Stimulated activated CD8-positive, alpha-beta memory T cell treated with anti-CD3 and anti-CD28 coated beads, Interleukin-15, amount 100 ng/mL, for 4 hours (primary cell): ENCODE measurements at places on chromosomes 13 and 19.

GRCh38 chr19:52522551-52522950 lies 4.9 kb upstream of the ZNF808 start:
- no peak for DNase-seq

DNA sequence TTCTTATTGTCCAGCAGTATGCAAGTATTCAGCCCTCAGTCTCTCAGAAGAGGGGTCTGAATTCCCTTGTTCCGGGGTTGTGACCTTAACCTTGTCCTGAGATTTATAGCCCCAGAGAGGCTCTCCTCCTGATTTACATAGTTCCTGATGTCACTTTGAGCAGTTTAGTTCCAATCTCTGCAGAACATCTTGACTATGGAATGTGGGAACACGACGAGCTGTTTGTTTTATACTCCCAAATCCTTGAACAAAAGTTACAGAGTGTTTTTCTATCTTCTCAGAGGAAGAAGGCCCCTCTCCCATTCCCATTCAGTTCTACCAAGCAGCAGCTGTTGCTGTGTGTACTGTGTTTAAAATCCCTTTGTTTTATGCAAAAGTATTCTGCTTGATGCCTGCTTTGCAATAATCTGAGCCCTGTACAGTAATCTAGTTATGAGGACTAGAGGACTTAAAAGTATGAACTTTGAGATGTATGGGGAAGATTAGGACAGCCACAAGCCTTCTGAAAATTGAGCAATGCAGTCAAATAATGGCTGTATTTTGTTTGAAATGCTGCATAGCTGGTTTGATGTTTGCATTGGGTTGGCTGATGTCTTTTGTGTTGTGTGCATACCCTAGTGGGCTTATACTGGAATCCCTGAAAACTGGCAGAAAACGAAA lies 74.7 kb downstream of the KL start:
- DNase-seq = no peak

GRCh38 chr13:43022934-43023288 lies 475 bp upstream of the DNAJC15 start:
- DNase-seq = no peak

DNA sequence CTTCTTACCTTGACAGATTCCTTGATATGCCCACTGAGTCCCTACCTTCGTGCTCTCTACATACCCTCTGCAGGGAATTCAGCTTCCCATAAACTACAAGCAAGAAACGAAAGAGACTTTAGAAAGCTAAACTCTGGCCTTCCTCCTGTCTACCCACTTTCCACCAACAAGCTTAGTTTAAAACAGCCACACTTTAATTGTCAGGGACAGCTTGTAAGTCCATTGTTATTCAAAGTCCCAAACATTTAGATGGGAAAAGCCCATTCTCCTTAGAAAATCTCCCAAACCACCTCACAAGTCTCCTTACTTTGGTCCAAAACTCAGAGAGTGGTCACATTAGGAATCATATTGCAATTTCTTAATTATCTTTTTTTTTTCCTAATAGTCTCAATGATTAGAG lies 2695.8 kb downstream of the PCDH9 start:
- no peak for DNase-seq

- DNase-seq = no peak
Observed at GRCh38 chr19:40380199-40381037, 9.6 kb downstream of the HIPK4 start.

DNA sequence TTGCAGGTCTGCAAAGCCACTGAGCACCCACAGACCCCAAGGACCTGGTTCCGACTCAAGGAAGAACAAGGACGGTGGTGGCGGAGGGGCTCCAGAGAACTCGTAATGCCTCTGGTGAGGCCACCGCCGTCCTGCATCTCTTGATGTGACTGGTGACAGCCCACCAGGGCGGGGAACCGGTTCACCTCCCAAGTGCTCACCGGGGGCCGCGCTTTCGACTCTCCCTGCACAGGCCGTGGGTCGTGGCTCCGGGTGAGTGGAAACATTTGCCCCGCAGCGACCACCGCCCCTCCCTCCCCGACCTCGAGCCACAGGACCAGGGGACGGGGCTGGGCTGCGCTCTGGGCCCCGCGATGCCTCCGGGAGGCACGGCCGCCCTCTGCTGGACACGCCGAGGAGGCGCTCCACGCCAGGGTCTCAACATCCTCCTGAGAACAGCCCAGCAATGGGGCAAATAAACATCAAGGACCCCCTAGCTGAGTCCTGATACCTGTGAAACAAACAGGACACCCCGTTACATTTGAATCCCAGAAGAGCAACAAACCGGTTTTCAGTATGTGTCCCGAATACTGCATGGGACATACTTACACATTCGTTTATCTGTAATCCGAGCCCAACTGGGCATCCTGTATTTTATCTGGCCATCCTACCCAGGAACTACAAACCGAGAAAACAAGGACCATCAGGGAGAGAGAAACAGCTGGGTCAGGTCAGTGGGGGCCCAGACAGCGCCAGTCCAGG lies 3.9 kb upstream of the PLPP2 start:
- DNase-seq = no peak

- DNase-seq = no peak
Observed at GRCh38 chr13:50843257-50844083, at the start of gene DLEU7. TSS of gene DLEU7 (minus strand) at chr13:50843692. CDS start at chr13:50843646, 46 bp downstream.

DNA sequence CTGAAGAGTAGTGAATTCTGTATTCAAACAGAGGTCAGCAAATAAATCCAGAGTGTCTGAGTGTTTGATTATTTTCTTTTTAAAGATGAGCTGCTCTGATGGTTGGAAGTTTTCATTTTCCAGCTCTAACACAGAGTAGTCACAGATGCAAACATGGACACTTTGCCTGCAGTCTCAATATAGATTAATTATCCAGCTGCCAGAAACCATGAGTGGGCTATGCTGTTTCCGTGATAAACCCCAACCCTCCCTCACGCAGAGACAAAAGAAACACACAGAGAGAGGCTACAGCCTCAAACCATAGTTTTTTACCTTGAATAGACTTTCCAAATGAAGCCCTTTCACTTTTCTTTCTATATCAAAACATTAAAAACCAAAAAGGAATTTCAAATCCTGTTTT lies 884.7 kb downstream of the DIAPH3 start:
- DNase-seq = no peak

DNA sequence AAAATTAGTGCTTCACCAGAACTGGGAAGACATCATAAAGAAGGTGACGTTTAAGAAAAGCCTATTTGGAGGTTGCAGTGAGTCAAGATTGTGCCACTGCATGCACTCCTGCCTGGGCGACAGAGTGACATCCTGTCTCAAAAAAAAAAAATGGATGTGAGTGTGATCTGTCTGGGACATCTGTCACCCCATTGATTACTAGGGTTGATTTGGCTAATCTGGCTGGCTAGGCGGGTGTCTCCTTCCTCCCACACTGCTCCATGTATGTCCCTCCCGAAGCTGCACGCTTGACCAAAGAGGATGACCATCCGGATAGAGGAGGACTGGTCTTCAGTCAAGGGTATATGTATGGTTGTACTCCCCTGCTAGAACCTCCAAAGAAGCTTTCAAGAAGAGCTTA lies 2.6 kb downstream of the GTF2F2 start:
- DNase-seq = no peak
